Stimulated activated CD8-positive, alpha-beta memory T cell treated with anti-CD3 and anti-CD28 coated beads, Interleukin-4, amount 100 ng/mL, for 4 hours (primary cell): ENCODE measurements at places on chromosomes 4 and X.

GRCh38 chr4:101833480-101833879, 43.0 kb downstream of the BANK1 start:
- DNase-seq, result no peak

DNA sequence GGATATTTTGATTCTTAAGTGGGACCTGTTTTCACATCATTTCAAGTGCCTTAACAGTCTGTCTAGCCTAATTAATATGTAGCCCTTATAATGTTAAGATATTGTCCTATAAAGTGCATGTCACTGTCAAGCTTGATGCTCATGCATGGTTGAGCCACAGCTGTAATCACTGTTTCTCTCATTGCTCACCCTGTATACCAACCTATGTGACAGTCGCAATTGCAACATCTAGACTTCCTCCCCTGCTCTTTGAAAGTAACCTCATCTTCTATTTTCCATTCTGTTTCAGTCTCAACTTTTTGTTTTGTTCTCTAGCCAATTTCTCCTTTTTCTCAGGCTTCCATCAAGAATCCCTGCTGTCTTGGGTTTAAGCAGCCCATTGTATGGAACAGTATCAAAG, 24.4 kb upstream of the MSL3 start:
- no peak for DNase-seq

DNA sequence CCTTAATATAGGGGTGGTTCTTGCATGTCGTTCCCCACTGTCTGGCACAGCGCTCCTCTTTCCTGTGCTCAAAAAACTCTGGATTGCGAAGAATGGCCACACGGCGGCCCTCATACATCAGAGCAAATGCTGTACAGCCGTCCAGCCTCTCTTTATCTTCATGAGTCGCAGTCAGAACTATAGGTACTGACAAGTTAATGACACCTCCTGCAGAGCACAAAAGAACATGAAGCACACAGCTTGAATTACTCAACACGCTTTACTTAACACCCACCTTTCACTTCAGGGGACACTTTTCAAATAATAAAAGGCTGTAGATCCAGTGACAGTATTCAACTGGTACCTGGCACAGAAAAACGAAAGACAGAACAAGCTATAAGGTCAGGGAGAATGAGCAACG, 65.3 kb downstream of the PAPSS1 start:
- no peak for DNase-seq

- no peak for DNase-seq
These were observed 102.1 kb upstream of the PSAPL1 start for GRCh38 chr4:7536876-7537275.

DNA sequence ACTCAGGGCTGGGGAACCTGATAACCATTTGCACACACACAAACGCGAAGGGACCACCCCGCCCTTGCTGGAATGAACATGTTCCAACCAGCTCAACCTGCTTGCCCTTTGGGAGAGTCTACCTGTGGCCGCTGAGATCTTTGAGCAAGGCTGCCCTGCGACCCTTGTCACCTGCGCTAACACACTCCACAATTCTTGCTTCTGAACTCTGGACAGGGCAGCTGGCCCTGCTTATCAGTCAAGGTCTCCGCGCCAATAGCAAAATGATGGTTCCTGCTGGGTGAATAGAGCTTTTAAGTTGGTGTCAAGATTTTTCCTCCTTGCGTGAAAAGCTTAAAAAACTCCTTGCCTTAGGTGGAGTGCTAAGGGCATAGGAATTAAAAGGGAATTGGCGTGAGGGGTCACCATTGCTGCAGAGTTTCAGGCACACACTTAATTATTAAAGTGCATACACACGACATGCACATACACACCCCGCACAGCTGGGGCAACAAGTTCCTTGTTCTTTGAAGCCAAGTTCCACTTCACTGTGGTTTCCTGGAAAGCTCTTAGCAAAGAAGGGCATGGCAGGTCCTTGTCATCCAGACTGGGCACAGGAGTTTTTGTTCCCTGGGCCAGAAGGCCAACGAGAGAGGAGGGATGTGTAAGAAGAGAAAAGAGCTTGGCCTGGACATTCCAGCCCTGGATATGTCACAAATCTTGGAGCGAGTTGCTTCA, 207.7 kb downstream of the STIM2 start:
- DNase-seq, result no peak
